ENCODE measurements at places on chromosomes 16 and 17.

DNA sequence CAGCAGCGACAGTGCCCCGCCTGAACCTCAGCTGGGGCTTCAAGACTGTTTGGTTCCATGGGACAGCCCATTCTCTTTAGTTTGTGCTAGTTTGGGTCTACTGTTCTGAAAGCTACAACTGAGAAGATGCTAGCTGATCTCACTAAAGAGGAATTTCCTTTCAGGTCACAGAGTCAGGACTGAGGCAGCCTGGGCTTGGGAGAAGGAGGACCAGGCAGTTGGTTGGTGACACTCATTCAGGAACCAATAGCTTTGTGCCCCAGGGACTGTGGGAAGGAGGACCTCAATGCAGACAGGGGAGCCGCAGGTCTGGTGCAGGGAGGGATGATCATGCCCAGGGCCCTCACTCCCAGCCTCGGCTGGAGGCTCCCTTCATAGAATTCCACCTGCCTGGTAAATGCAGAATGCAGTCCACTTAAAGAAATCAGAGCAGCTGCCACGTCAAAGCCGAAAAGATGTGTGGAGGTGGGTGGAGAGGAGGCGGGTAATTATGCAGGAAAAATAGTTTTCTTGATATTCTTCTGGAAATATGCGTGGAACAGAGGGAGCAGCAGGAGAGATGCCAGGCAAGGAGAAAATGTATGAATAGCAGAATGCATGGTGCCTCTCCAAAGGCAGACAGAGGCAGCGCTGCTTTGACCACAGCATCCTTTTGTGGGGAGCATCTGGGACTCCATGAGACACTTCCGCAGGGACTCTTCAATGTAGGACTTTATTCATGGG lies 32.6 kb upstream of the ZFP90 start:
- DNase-seq, result peak; percentile 18

DNA sequence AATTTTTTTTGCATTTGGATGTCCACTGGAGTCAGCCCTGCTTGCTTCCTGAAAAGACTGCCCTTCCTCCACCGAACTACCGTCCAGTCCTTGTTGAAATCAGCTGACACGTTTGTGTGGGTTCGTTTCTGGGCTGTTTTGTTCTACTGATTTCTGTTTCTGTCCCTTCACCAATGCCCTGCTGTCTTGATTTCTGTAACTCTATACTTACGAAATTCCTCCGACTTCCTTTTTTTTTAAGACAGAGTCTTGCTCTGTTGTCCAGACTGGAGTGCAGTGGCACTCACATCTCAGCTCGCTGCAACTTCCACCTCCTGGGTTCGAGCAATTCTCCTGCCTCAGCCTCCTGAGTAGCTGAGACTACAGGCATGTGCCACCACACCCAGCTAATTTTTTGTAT lies 8.4 kb upstream of the GAA start:
- DNase-seq, result peak; percentile 21

DNA sequence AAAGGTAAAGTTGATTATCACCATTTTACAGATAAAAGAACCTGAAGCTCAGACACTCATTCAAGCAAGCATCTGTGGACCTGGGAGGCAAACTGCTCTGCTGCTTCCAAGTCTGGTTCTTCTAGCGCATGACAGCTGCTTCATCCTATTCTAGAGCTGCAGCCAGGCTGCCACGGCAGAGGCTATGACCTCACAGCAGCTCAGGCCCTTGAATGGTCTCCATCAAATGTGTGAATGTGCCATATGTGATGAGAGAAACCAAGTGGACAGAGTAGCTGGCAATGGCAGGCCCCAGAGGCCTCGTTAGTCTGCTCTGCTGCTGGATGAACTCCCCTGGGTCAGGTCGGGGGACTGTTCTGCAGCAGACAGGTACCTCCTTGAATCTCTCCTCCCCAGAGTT lies 30.7 kb upstream of the FOXJ1 start:
- no peak for DNase-seq

DNA sequence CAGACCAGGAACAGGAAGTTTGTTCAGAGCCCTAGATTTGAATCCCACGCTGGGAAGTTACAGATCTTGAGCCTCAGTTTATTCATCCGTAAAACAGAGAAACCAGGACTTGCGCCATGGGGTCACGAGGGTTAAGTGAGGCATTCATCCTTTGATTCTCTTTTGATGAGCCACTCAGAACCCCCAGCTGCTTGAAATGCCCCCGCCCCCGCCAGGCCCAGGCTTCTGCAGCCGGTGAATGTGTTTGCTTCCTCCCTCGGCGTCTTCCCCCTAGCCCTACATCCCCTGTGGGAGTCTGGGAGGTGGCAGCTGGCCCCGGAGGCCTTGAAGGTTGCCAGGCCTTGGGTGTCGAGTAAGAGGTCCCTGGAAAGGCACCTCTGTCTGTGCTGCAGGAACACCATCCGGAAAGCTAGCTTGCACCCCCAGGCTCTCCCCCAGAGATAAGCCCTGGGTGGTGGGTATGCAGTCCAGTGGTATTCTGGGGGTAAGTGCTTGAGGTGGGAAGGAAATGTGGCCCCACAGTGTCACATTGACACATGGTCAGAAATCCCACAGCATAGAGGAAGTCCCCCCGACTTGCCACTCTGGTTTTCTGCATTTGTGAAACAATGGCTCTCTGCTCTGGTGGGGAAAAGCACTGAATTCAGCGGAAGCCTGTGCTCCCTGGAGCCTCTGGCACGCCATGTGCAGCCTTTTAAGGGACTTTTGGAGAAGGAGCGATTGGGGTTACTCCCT lies 14.9 kb downstream of the IRF8 start:
- no peak for DNase-seq

GRCh38 chr17:76491271-76492122 lies 9.7 kb downstream of the RHBDF2 start:
- DNase-seq, result no peak

DNA sequence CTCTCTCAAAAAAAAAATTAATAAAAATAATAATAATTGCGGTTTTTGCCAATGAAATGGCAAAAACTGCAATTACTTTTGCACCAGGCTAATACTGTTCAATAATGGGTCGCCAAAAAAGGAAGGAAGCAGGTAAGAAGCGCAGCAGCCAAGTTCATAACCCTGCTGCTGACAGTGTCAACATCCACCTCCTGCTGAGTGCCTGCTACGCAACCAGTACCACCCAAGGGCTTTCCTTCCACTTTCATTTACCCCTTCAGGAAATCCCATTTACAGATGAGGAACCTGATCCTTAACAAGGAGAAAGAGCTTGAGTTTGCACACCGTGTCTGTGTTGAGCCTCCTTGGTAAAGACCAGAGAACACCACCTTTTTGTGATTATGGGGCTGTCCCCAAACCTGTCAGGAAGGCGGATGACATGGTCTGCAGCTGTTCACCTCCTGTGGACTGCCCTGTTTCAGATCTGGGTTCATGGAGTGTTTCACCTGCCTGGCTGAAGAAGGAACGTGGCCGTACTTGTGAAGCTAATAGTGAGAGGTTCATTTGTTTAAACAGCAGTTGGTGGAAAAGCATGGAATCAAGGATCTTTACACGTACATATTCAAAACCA lies 378.0 kb downstream of the SLC39A11 start:
- DNase-seq, result no peak

GRCh38 chr17:62147284-62147683 lies 82.2 kb upstream of the MED13 start:
- no peak for DNase-seq

GRCh38 chr16:49019081-49019633 lies 262.5 kb downstream of the CBLN1 start:
- DNase-seq, result no peak

GRCh38 chr17:52536489-52536888 lies 378.0 kb upstream of the CA10 start:
- DNase-seq, result no peak

GRCh38 chr16:88289968-88290401 lies 92.8 kb upstream of the ZNF469 start:
- DNase-seq, result peak; percentile 33

GRCh38 chr17:72338847-72339790 lies 218.3 kb downstream of the SOX9 start:
- DNase-seq, result peak; percentile 85

- DNase-seq, result no peak
Observed at GRCh38 chr17:57517632-57518456, 227.3 kb downstream of the CCDC182 start.

DNA sequence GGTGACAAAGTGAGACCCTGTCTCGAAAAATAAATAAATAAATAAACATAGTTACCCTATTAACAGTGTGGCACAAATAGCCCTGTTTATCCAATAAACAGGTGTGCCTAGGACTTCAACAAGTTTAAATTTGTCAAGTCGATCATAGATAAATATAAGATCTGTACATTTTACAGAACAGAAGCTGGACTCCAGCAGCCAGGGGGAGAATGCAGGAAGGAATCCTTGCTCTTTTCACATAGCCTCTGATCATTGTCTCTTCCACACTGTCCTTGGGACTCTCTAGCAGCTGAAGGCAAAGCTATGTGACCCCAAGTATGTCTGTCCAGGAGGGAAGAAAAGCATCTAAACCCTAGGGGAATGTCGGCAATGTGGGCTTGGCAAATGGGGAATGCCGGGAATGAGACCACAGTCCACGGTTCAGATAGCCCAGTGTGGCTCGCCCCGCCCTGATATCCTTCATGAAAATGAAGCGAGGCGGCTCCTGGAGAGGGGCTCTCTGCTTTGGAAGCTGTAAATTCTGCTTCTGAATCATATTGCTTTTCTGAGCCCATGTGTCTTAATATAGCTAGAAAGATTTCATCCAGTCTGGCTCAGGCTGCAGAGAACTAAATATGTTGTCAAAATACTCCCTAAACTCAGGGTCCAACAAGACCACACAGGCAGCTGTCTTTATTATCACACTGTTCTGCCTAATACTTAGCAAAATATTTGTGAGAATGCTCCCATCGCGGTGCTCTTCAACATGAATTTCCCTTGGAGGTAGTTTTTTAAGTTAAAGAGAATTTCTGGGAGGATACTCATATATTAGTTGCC lies 24.9 kb upstream of the GRB2 start:
- peak; percentile 84 for DNase-seq

DNA sequence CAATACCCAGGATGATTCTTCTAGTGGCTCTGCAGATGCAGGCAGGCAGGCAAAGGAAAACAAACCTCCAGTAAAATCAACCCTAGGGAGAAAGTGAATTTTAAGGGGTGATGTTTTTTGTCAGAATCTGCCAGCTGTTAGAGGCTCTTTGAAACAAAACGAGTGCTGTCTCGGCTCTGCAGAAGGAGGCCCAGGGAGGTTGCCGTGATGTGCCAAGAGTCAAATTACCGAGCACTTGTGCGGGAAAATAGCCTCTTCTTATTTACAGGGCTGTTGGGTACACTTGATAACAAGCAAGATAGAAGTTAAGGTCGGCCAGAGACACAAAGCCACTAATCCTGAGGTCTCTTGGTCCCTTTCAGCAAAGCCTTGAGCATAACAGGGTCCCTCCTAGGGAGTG lies 68.9 kb upstream of the EEF2KMT start:
- no peak for DNase-seq

GRCh38 chr16:49269201-49269600 lies 12.4 kb downstream of the CBLN1 start:
- DNase-seq, result no peak

DNA sequence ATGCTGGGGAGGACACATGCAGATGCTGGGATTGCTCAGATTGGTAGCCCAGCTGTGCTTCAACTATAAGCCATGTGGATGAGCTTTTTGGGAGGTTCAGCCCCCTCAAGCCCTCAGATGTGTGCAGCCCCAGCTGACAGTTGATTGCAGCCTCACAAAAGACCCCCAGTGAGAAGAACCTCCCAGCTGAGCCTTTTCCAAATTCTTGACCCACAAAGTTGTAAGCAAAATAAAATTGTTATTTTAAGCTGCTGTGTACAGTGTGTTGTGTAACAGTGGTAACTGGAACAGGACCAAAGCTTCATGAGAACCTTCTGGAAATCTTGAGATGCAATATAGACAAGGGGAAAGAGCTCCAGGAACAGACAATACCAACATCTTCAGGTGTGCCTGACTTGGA lies 156.8 kb upstream of the IRX3 start:
- no peak for DNase-seq

DNA sequence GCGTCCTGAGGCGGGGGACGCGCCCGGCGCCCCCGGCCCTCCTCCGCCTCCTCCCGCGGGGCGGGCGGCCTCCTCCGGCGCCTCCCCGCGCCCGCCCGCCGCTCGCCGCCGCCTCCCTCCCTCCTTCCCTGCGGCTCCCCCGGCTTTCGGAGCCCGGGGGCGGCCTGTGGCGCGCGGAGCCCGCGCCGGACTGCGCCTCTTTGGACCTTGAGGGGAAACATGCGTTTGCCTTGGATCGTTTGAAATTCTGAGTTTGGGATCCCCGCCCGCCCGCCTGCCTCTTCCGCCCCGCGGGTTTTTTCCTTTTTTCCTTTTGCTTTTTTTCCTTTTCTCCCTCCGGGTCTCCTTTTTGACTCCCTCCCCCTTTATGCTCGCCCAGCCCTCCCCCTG lies 390 bp downstream of the ZNRF1 start:
- DNase-seq, result peak; percentile 66

DNA sequence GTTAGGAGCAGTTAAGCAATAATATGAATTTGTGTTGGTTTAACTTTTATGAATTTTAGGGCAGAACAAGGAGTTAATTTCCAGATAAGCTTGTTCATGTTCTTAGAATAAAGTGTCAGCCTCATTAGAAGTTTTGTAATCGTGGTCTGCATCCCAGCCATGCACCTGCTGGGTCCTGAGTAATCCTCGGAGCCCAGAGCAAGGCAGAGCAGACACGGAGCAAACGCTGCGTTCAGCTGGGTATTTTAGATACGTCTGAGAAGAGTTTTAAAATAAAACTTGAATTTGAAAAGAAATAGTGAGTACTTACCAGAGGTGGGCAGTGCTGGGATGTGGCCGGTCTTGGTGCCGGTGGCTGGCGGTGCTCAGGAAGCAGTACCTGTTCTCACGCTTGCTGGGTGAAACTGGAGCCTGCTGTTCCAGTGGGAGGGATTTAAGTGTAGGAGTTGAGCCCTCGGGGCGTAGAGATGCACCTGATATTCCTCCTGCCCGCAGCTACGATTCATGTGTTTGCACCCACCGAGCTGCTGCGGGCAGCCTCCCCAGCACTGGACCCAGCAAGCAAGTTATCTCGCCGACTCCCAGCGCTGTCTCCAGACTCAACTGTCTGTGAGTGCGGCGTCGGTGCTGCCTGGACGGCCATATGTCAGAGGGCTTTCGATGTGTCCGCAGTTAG lies at the start of gene ZNF750:
Gene ZNF750, minus strand, starts transcription at position 406 of the 676 bp plus-strand sequence. CDS start 7,568 bp downstream, outside the sequence.
- DNase-seq, result no peak

- DNase-seq, result no peak
Observed at GRCh38 chr16:68228652-68229051, 7.3 kb downstream of the ESRP2 start.
